ENCODE measurements at places on chromosomes 3 and 15. TPM values are rescaled to one million over a fixed set of nuclear protein-coding genes. Genes with fewer than 3 reads are reported as not detected.

The BOC gene
- not detected for total RNA-seq

DNA sequence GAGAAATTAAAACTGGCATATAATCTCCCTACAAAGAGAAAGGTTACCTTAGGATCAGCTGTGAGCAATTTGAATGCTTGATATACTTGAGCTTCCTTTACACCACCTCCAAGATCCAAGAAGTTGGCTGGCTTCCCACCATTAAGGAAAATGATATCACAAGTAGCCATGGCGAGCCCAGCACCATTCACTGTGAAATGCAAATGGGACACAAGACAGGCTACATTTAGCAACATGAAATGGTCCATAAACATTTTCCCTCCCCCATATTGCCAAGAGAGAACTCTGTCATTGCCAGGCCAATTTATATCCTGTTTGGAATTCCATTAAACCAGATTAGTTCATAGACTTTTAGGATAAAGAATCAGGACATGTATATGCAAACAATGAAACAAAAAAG lies 158.7 kb downstream of the SUCLG2 start:
- DNase-seq: no peak

DNA sequence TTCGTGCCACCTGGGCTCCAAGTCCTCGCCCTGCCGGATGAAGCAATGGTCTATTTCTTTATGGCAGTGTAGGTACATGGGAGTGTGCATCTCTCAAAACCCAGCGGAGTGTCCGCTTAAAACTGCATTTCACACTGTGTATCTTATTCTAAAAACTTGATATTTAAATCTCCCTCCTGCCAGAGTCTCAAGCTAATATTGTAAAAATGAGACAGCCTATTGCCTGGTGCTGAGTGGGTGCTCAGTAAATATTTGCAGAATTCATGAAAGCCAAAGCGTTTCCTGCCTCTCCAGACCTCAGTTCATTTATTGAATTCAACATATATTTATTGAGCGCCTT lies 330 bp upstream of the TBC1D2B start:
- DNase-seq: no peak

DNA sequence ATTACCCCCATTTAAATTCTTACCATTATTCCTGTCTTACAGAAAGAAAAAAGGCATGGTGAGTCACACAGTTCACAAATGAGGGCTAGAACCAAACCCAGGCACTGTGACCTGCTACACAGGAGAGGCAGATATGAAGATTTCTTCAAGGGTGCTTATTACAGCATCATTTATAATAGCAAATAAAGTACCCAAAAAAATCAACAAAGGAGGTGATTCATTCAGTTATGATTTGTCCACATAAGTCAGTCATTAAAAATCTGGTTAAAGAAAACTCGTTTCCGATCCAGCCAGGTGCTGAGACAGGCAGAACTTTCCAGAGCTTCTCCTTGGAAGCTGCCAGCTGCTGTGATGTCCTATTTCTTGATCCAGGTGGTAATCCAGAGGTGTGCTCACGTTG lies 7.5 kb upstream of the LOXL1 start:
- no peak for DNase-seq

DNA sequence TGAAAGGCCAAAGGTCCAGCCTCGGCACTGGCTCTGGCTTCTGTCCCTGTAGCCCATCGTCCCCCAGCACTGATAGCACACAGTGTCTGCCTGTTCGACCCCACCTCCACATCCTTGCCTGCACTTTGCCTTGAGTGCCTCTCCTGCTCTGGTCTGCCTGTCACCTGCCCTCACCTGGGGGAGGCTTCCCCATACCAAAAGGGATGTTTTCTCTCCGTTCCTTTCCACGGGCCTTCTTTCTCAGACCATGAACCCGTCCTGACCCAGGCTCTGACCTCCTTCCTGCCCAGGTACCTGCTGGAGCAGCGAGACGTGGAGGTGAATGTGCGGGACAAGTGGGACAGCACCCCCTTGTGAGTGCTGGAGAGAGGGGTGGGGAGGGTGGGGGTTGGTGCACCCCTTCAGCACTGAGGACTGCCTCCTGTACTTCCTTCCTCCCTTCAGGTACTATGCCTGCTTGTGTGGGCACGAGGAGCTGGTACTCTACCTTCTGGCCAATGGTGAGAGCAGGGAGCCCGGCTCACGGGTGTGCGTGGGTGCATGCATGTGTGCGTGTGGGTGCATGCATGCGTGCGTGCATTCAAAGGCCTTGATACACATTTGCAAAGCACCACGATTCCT lies 1.5 kb downstream of the ABTB1 start:
- DNase-seq: no peak

The MUSTN1 gene
- 0.25 TPM for total RNA-seq

GRCh38 chr15:60614028-60614427 lies 135.1 kb upstream of the ICE2 start:
- DNase-seq: no peak

The LRRC2 gene
- under 0.01 TPM for total RNA-seq

DNA sequence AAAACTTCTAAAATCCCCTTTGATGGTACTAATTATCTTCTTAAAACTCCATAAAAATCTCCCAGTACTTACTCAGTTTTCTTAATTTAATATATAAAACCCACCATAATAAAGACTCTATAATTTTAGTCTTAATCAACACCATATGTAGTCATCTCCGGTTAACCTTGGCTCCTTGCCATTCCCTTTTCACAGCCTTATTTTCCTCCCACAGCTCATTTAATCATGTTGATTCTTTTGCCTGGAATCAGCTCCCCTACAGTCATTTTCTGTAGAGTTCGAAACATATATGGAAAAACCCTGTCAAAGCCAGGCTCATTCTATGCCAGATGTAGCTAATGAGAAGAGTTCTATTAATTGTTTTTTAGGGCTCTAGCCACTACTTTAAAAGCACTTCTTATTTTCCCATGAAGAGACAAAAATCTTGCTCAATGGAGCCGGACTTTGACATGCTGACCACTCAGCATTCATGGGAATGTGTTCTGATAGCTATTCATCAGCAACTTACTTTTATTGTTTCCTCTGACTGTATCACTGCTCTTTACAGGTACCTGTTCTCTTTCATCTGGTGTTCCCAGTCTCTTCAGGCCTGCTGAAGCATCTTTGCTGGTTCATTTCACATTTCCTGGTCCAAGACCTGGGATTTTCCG lies 573.4 kb downstream of the NAALADL2 start:
- peak; percentile 3 for DNase-seq

GRCh38 chr3:3772920-3773319 lies 26.3 kb upstream of the LRRN1 start:
- DNase-seq: no peak

The CD86 gene
- not detected for total RNA-seq

The UBE2E2 gene
- 31.5 TPM for total RNA-seq

The WDR93 gene
- total RNA-seq: under 0.01 TPM

GRCh38 chr3:177498037-177498857 lies 301.0 kb upstream of the TBL1XR1 start:
- peak; percentile 40 for DNase-seq

DNA sequence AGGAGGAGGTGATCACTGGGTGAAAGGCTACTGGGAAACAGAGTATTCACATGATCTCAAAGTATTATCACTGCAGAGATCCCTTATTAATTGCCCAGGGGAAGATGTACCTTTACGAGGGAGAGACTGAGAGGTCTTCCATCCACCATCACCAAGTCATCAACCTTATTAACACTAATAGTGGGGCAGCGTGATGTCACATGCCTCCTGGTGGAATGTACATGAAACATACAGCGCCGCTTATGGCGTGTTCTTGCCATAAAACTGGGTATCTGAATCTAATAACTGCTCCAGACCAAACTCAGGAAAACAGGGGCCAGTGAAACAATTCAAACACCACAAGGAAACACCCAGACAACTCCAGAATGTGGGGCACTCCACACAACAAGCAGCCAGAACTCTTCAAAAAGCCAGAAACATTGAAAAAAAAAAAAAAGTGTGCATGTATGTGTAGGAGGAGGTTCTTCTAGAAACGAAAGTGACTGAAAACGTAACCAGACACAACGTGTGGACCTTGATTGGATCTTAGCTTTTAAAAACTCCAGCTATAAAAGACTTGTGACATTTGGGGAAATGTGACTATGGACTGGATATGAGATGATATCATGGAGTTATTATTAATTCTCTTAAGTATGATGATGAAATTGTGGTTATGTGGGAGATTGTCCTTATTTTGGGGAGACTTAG lies 4.6 kb downstream of the STIMATE start:
- DNase-seq: no peak

GRCh38 chr3:110932567-110932966 lies 139.0 kb upstream of the NECTIN3 start:
- no peak for DNase-seq

The TXNRD3 gene
- total RNA-seq: 8.6 TPM

GRCh38 chr3:102018551-102018950 lies 169.2 kb downstream of the NFKBIZ start:
- peak; percentile 89 for DNase-seq

The TNIK gene
- 13.9 TPM for total RNA-seq

The USP50 gene
- not detected for total RNA-seq

DNA sequence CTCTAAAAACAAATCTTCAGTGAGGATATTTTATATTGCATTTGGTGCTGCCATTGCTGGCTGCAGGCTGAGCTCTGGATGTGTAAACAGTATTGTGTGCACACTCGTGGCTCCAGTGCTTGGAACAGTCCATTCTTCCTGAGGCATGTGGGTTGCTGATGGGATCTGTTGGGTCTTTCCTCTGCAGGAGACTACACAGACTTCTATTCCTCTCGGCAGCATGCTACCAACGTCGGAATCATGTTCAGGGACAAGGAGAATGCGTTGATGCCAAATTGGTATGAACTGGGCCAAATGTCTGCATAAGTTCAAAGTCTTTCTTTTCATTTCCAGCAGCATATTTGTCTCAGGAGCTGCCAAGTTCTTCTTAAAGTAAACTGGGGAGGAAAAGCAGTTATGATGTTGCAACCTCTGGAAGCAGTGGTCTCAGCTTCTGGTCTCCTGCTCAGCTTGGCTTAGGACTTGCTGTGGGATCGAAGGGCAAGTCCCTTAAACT lies 9.3 kb downstream of the FAH start:
- DNase-seq: no peak

The POPDC2 gene
- total RNA-seq: 0.76 TPM

The WDR72 gene
- not detected for total RNA-seq

DNA sequence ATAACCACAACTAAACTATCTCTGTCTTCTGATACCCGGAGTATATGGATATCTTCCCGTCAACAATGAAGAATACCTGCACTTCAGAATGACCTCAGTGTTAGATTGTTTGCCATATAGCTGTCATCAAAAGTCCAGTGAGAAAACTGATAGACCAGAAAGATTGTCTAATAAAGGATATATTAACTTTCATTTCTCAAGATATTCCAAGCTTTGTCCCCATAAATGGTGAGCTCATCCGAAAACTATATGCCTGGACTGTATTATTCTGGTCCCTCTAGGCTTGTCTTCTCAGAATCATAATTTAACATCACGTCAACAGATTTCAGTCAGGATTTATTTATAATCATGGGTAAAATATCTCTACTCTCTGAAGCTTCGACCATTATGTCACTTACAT lies 100.5 kb downstream of the ATP8B4 start:
- no peak for DNase-seq

The GRAMD2A gene
- total RNA-seq: 0.13 TPM

DNA sequence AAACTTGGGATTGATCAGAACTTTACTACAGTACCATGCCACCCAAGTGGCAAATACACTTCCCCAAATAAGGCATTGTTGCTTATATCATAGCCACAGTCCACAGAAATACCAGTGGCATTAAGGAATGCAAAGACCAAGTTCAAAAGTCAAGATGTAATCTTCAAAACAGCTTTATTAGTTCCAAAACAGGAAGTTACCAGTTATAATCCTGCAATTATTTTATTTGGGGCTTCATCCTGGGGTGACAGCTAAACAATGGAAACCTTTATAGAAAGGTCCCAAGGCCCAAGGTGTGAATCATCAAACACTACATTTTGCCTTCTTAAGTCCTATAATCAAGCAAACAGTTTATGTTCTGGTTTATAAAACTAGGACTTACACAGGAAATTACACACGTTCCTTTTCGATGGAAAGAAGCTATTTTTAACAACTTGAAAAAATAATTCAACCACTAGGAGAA lies 30.3 kb upstream of the RNF7 start:
- DNase-seq: no peak

- no peak for DNase-seq
These were observed 73.5 kb downstream of the TRAK1 start for GRCh38 chr3:42164656-42165055.

DNA sequence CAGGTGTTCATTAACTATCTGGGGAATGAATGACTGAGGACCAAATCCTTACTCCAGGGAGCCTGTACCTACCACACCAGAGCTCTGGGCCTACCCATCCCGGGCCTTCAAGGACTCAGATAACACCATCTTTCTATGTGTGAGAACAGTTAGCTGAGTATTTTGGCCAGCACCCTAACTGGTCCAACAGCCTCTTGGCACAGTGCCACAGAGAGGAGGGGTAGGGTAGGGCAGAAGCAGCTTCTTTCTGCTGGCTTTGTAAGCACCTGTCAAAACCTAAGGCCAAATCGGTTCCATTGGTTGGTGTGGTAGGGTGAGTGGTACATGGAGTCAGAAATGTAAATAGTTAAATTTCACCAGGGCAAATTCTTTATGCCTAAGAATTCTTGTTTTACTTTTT lies 26.7 kb downstream of the ISL2 start:
- DNase-seq: no peak

- peak; percentile 79 for DNase-seq
These were observed 607 bp upstream of the IMP3 start for GRCh38 chr15:75640483-75641178.

DNA sequence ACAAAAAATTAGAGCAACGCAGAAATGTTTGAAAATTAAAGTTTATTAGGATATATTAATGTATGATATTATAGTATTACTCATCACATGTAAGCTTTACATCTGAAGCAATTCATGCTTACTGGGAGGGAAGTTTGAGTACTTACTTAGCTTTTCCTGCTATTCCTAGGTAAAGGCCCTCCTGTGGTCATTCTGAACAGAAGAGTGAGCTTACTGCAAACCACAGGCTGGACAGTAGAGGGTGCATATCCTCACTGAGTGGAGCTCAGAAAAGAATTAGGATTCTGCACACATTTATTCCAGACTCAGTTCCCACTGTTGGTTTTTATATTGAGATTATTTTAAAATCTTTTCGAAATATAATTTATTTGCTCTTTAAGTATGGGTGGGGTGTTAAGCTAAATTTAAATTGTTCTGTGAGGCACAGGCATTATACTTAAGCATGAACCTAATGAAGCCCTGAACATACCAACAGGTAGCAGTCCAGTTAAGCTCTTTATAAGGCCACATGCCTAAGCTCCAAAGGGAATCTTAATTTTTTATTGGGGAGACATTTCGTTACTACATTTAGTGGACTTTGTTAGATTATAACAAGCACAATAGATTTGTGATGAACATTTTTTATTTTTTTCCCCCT lies 10.2 kb downstream of the MRPS22 start:
- DNase-seq: peak; percentile 69

Data from dermis microvascular lymphatic vessel endothelial cell (primary cell).